Activated naive CD4-positive, alpha-beta T cell treated with anti-CD3 and anti-CD28 coated beads, Interleukin-2, amount 10 ng/mL, durations not matched to agents 7 days and 5 days (primary cell): ENCODE measurements at places on chromosomes 7 and 10.

GRCh38 chr10:11450427-11450826 is 161.0 kb downstream of the USP6NL start:
- no peak for DNase-seq

- no peak for DNase-seq
Observed at GRCh38 chr7:26420422-26421019, 128.9 kb downstream of the SNX10 start.

- no peak for DNase-seq
Observed at GRCh38 chr10:63431962-63432797, 33.6 kb downstream of the JMJD1C start.

DNA sequence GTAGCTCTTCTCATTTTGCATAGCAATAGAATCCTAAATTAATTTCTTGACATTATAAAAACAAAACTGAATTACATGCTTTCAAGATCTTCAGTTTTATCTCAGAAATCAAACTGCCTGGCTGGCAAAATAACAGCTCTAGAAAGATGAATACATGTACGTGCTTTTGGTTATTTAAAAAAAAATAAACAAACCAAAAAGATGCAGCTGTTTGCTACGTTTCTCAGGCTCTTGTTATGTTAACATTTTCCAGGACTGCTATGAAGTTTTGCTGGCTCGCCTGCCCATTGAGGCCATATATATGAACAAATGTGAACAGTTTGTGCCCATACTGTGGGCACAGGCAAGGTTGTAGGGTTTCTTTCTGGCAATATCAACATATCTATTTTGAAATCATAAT is 86.6 kb downstream of the ODAD2 start:
- DNase-seq, result no peak

- no peak for DNase-seq
Observed at GRCh38 chr7:30196408-30196807, 61.6 kb downstream of the MTURN start.
